EH (cell line): ENCODE measurements at places on chromosomes 16 and 17.
A peak's percentile ranks its signal among the peaks of the same experiment; 100 is the strongest.

- DNase-seq: no peak
Measured at GRCh38 chr16:68404736-68405345, 43.5 kb downstream of the SMPD3 start.

GRCh38 chr17:45942284-45942683, 47.9 kb downstream of the MAPT start:
- peak; percentile 16 for DNase-seq

- DNase-seq: no peak
Measured at GRCh38 chr16:24069036-24069590, 187.0 kb upstream of the CACNG3 start.

DNA sequence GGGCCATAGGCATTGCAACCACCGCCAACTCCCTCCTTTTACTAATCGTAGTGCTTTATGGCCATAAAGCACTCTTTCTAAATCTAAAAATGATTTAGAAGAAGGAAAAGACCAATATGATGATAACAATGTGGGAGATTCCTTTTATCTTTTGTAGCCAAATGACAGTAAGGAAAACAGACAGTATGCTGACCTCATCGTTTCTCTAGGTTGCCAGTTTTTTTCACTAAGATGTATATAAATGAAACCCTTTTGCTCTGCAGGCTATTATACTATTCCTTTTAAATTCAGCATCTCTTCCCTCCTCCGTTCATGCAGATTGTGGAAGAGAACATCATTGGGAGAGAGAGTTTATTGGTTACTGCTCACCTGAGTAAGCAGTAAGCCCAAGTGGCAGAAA, 25.3 kb downstream of the OTOA start:
- no peak for DNase-seq

DNA sequence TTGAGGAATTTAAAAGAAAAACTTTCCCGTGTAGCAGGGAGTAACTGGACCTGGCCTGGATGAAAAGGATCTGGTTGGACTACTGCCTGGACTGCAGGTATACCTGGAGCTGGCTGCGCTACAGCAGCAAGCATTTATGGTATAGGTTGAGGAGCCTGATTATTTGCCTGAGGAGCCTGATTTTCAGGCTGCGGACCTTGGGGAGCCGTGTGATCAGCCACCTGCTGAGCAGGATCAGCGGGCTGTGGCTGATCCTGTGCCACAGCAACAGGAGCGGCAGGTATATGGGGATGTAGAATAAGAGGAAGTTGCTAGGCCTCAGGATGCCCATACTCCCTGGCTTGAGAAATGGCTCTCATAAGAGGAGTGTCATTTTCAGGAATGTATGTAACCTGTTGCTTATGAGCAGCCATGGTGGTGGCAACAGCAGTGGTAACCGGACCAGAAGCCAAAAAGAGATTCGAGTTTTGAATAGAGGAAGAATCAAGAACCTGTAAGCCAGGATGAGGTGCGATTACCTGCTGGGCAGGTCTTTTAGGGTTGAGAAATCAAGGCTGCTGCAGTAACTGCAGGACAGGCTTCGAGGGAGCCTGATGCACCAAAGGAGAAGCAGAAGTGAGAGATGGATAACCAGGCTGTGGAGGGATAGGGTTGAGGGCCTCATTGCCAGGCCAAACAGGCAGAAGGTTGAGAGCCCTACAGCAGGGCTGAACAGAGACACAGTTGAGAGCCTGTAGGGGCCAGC, 60.9 kb upstream of the ARL4D start:
- no peak for DNase-seq
